ENCODE measurements at places on chromosomes 1 and 21. TPM values are rescaled to one million over a fixed set of nuclear protein-coding genes. Genes with fewer than 3 reads are reported as not detected.

DNA sequence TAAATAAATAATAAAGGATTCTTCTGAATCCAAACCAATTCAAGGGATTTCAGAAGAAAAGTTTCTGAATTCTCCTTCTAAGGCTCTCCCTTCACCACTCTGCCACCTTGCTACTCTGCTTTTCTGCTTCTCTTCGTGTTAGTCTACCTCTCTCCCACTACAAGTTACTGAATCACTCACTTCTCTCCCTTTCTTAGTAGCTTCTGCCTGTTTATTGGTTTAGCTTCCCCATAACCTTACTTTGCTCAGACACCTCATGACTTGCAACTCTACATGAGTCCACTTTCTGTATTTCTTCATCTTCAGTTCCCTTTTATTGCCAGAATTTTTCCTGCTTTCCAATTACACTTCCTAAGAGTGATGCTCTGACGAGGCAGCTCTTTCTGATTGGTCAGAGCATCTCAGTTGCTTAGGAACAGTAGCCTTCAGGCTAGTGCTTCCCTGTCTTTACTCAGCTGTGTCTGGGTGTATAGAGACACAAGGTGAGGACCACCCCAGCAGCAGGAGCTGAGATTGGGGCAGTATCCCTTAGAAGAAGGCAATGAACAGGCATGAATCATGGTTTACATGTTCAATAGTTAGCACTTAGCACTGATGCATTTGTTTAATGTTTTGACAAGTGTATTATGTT is 144.6 kb downstream of the SLC30A10 start:
- no peak overlapping the region for H3K27ac ChIP-seq
- no peak overlapping the region for H3K4me3 ChIP-seq
- no peaks in the 10 kb centered on the region for H3K4me1 ChIP-seq
- H3K36me3 ChIP-seq = no peaks in the 10 kb centered on the region
- no peaks in the 10 kb centered on the region for H3K27me3 ChIP-seq

DNA sequence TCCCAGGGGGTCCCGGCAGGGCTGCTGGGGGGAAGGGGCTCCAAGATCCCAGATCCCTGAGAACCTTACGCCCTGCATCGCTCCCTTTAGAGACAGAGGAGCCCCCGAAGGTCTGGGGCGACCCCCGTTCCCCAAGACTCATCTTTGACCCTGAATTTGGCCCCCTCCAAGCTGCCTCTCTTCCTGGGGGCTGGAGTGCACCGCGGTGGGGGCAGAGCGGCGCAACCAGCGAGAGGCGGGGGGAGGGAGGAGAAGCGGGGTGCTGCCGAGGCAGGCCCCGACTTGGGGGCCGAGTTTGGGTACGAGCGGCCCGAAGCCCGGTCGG is 5.4 kb upstream of the PLEKHG5 start:
- no peak for DNase-seq
- H3K36me3 ChIP-seq = no peaks in the 10 kb centered on the region
- H3K27ac ChIP-seq = no peak overlapping the region
- H3K4me1 ChIP-seq = peaks cover 8% of the 10 kb centered on the region
- peaks cover 5% of the 10 kb centered on the region for H3K27me3 ChIP-seq

GRCh38 chr1:204145033-204145504 is 6.8 kb downstream of the ETNK2 start:
- no peaks in the 10 kb centered on the region for H3K36me3 ChIP-seq
- H3K27me3 ChIP-seq = no peaks in the 10 kb centered on the region
- no peak for DNase-seq
- no peaks in the 10 kb centered on the region for H3K4me1 ChIP-seq

GRCh38 chr1:97841338-97841737 is 79.5 kb downstream of the DPYD start:
- no peaks in the 10 kb centered on the region for H3K36me3 ChIP-seq
- DNase-seq = no peak
- no peaks in the 10 kb centered on the region for H3K4me1 ChIP-seq
- H3K4me3 ChIP-seq = no peak overlapping the region
- no peak overlapping the region for H3K27ac ChIP-seq

DNA sequence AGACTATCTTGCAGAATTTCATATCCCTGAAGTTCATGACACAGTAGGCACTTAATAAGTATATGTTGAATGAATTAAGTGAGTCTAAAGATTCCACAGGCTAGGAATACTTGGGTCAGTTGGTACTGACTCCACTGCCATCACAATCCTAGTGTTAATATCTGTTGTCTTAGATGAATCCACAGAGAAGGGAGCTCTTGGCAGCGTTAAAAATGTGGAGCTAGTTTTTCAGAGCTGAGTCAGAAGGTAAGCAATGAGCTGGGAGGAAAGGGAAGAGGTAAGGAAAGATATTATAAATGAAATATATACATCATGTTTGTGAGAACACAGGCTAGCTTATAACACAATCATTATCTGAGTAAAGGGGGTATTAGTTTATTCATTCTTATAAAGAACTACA is 21.8 kb upstream of the GORAB start:
- H3K4me1 ChIP-seq = no peaks in the 10 kb centered on the region
- H3K27ac ChIP-seq = no peak overlapping the region
- no peak for DNase-seq
- no peak overlapping the region for H3K4me3 ChIP-seq

GRCh38 chr1:82472489-82473131 is 671.9 kb downstream of the ADGRL2 start:
- no peak for DNase-seq
- no peaks in the 10 kb centered on the region for H3K36me3 ChIP-seq
- no peaks in the 10 kb centered on the region for H3K27me3 ChIP-seq
- H3K27ac ChIP-seq = no peak overlapping the region
- H3K4me1 ChIP-seq = no peaks in the 10 kb centered on the region
- no peak overlapping the region for H3K4me3 ChIP-seq

DNA sequence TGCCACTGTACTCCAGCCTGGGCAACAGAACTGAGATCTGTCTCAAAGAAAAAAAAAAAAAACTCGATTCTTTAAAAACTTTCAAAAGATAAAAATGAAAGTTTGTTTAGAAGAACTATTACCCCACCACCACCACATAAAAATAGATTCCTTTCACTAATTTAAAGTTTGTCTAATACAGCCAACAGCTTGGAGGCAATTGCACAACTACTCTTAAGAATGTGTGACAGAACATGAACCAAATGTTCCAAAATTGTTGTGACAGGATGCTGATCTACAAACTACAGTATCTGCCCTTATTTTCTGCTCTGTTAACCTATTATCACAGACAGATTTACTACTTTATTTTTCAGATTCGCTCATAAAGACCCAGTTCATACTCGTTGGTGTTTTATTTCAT is 5.5 kb upstream of the TGFBR3 start:
- no peaks in the 10 kb centered on the region for H3K36me3 ChIP-seq
- no peak overlapping the region for H3K4me3 ChIP-seq
- H3K4me1 ChIP-seq = peaks cover 18% of the 10 kb centered on the region
- no peaks in the 10 kb centered on the region for H3K27me3 ChIP-seq
- DNase-seq = no peak
- no peak overlapping the region for H3K27ac ChIP-seq

GRCh38 chr1:10019561-10019960 is 13.2 kb upstream of the UBE4B start:
- H3K27ac ChIP-seq = no peak overlapping the region
- no peak for DNase-seq
- H3K4me3 ChIP-seq = no peak overlapping the region
- H3K4me1 ChIP-seq = no peaks in the 10 kb centered on the region
- H3K27me3 ChIP-seq = no peaks in the 10 kb centered on the region
- H3K36me3 ChIP-seq = no peaks in the 10 kb centered on the region

DNA sequence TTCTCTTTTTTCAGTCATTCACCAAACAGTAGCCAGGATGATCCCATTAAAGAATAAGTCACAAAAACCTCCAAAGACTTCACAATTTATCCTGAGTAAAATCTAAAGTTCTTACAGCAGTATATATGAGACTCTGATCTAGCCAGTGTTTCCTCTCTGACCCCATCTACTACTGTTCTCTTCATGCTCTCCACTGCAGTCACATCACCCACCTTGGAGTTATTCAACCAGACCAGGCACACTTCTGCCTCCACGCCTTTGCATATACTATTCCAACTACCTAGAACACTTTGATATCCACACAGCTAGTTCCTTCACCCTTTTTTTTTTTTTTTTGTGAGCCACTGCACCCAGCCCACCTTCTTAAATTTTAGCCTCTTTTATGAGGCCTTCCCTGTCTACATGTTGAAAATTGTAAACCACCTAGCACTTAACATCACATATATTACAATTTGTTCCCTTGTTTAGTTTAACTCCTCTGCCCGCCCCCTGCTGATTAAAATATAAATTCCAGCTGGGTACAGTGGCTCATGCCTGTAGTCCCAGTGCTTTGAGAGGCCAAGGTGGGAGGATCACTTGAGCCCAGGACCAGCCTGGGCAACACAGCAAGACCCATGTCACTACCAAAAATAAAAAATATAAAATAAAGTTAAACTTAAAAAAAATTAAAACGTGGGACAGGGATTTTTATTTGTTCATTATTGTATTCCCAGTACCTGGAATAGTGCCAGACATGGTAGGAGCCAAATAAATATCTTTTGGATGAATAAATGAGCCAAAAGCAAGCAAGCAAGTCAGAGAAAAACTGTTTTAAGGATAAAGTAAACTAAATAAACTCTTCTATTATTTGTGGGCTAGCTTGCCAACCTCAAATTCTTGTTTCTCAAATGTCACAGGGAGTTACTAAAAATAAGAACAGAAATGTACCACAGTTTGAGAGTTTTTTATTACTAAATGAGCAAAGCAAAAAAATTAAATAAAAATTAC is 35.2 kb upstream of the MUTYH start:
- H3K36me3 ChIP-seq = no peaks in the 10 kb centered on the region
- H3K4me1 ChIP-seq = no peaks in the 10 kb centered on the region
- no peaks in the 10 kb centered on the region for H3K27me3 ChIP-seq
- H3K27ac ChIP-seq = no peak overlapping the region

GRCh38 chr21:32516756-32517649 is 68.3 kb downstream of the TCP10L start:
- no peaks in the 10 kb centered on the region for H3K36me3 ChIP-seq
- H3K27me3 ChIP-seq = no peaks in the 10 kb centered on the region
- no peak overlapping the region for H3K27ac ChIP-seq
- DNase-seq = no peak

GRCh38 chr1:160370561-160371345 is 3.9 kb downstream of the NHLH1 start:
- no peak overlapping the region for H3K27ac ChIP-seq
- no peak overlapping the region for H3K4me3 ChIP-seq
- H3K36me3 ChIP-seq = no peaks in the 10 kb centered on the region
- H3K4me1 ChIP-seq = peaks cover 2% of the 10 kb centered on the region
- DNase-seq = no peak
- H3K27me3 ChIP-seq = no peaks in the 10 kb centered on the region

DNA sequence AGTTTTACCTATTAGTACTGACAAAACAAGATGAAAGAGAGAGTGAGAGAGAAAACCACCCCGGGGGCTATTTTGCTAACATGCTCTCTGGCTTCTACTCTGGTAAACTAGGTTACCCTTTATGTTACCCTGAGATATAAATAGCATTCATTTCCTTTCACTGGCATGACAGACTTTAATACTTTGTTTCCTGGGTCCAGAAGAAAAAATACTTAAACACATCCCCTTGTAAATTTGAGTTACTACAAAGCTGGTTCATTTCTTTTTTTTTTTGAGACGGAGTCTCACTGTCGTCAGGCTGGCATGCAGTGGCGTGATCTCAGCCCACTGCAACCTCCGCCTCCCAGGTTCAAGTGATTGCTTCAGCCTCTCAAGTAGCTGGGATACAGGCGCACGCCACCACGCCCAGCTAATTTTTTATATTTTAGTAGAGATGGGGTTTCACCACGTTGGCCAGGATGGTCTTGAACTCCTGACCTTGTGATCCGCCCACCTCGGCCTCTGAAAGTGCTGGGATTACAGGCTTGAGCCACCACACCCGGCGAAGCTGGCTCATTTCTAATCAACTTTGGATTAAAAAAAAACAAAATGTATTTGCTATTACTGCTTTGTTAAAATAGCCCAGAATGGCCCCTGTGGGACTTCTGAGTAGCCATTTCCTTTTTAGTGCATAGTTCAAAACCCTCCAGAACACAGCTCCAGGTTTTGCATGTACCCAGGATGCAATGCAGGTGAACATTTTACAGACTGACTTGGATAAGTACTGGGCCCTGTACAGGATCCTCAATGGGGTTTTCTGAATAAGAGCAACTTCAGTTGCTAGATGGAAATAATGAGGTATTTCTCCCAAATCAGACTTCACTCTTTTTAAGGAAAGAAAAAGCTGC is 20.6 kb downstream of the INPP5B start:
- no peak overlapping the region for H3K27ac ChIP-seq
- no peaks in the 10 kb centered on the region for H3K36me3 ChIP-seq

- H3K27me3 ChIP-seq = no peaks in the 10 kb centered on the region
- DNase-seq = no peak
- H3K36me3 ChIP-seq = no peaks in the 10 kb centered on the region
- H3K27ac ChIP-seq = no peak overlapping the region
- H3K4me1 ChIP-seq = no peaks in the 10 kb centered on the region
- H3K4me3 ChIP-seq = no peak overlapping the region
Measured at GRCh38 chr1:115323366-115324004, 14.6 kb downstream of the NGF start.

DNA sequence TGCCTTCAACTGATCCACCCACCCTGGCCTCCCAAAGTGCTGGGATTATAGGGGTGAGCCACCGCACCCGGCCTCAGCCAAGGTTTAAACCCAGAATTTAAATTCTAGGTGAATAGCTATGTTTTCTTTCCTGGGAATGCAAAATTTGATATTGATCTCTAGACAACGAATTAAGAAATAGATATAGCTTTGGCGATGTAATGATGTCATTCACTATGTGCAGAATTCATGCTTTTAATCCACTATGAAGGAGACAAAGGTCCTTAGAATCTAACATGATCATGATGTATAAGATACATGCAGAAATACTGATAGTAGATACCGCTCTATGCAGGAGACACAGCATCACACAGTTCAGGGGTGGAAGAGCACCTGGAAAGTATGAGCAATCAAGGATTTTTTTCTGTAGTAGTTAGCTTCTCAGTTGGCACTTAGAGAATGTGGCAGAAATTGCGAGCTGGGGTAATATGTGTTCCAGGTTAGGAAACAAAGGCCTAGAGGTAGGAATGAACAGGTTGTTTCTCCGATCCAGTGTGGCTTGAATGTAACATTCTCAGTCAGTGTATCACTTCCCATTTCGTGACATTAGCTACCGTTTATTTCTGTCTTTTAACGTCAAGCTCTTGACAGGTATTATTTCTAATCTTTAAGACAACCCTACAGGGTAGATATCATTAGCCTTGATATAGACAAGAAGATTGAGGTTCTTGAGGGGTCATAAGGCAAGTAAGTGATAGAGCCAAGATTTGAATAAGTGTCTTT is 3.0 kb upstream of the CEP350 start:
- no peaks in the 10 kb centered on the region for H3K36me3 ChIP-seq
- H3K4me1 ChIP-seq = peaks cover 25% of the 10 kb centered on the region
- DNase-seq = no peak

The FLG gene
- total RNA-seq = not detected

The CCDC27 gene
- not detected for total RNA-seq

The ERMAP gene
- 3.6 TPM for total RNA-seq

The HIVEP3 gene
- 24.0 TPM for total RNA-seq

The RAB7B gene
- 0.29 TPM for total RNA-seq

Data from CD8-positive, alpha-beta memory T cell (primary cell).